ENCODE measurements at places on chromosomes 3 and 15.

DNA sequence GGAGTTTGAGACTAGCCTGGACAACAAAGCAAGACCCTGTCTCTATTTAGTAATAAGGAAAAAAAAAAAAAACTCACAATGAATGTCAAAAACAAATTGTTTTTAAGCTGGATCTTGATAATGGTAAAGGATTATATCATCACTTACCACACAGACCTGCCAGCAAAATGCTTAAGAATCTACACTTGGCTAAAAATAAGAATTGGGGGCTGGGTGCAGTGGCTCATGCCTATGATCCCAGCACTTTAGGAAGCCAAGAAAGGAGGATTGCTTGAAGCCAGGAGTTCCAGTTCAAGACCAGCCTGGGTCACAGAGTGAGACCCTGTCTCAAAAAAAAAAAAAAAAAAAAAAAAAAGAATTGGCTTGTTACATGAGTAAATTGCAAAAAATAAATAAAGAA lies 31.0 kb downstream of the ACAP2 start:
- no peak for DNase-seq

- DNase-seq: no peak
Measured at GRCh38 chr3:40810813-40811212, 286.1 kb downstream of the ZNF621 start.

DNA sequence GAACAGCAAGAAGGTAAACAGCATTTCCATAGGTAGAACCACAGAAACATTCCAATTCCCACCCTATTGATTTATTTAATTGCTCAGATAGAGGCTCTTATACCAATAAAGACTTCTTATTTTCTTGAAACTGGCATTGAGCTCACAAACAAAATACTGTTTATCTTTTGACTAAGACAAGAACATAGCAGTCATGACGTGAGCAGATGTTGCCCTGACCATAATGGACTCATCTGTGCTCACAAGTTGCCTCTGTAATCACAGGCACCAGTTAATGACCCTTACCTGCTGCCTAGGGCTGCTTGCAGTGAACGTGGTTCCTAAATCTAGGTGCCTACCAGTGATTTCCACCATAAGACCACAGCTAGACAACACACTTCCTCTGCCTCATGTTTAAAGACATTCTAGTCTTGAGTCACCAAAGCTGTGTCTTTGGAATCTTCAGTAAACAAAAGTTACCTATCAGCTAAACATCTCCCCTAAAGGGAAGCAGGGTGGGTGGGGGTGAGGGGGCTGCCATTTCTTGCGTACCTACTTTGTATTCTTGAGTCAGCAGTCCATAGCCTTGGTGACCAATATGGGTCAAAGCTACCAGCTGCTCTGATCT lies 2.1 kb downstream of the FYCO1 start:
- no peak for DNase-seq

DNA sequence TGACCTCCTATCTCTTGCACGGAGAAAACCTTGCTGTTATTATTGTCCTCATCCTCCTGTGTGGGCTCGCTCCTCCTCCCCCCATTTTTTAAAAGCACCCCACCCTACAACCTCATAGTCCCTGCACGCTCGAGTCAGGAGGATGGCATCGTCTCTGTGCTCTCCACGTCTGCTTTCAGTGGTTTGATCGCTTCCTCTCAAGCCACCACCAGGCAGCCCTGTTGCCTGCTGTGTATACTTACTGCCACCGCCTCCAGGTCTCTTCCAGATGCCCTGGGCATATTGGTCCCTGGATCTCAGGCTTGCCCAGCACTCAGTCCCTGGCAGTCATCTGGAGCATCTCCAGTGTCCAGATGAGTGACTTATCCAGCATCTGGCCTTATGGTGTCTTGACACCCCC lies 42.1 kb upstream of the GCNT3 start:
- no peak for DNase-seq

GRCh38 chr3:188350961-188351360 lies 197.0 kb downstream of the LPP start:
- no peak for DNase-seq

GRCh38 chr3:168251371-168251770 lies 155.6 kb upstream of the GOLIM4 start:
- DNase-seq: no peak

Data from stimulated activated CD8-positive, alpha-beta memory T cell treated with anti-CD3 and anti-CD28 coated beads, Interleukin-7, amount 100 ng/mL, for 1 hour (primary cell).